ENCODE measurements at places on chromosomes 1 and 21. TPM values are rescaled to one million over a fixed set of nuclear protein-coding genes. Genes with fewer than 3 reads are reported as not detected.

IFI44L gene
- 25.2 TPM for total RNA-seq

TMEM167B gene
- 70.8 TPM for total RNA-seq

SCMH1 gene
- total RNA-seq, result 19.4 TPM

OR2M3 gene
- total RNA-seq, result not detected

NEGR1 gene
- total RNA-seq, result not detected

FAAH gene
- total RNA-seq, result 6.5 TPM

PLEKHA6 gene
- total RNA-seq, result 0.50 TPM

TBX19 gene
- 2.7 TPM for total RNA-seq

SPRR2E gene
- total RNA-seq, result not detected

PLPPR4 gene
- not detected for total RNA-seq

FCGR2B gene
- total RNA-seq, result 2.9 TPM

DNA sequence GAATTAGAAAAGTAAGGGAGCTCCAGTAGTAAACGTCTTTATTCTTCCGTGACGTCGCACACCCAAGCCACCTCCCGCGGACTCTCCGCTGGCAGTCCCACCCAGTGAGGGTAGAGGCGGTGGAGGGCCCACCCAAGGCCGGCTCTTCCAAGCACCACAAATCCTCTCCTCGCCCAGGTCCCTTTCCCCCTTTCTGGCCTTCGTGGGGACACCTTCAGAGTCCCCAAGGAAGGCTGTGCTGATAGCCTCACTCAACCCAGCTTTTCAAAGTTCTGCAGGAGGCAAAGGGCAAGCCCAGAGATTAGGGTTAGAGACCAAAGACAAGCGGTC is 349 bp upstream of the GPN2 start:
- DNase-seq, result no peak

DNA sequence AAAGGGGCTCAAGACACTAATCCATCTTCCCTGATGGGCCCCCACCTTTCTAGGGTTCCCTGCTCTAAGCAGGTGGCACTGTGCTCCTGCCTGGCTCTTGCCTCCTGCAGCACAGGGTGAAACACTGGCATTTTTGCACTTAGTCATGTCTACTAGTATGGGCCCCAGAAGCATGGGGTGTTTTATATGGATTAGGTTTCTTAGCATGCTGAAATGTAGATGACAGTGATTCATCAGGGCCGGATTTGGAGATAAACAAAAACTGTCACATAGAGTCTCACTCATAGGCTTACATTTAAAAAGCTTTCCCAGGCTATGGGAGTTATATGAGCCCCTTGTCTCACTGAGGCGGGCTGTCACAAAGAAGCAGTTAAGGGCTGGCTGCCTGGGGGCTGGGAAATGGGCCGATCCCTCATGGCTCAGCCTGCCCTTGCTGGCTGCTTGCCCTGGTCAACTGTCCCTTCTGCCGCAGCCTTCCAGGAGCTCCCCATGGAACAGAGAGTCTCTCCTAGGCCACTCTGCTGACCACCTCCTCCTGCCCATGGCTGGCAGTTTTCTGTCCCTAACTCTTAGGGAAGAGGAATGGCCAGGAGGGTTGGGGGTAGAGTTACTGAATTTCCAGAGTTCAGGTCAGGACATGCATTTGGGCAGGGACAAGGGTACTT is 6.5 kb downstream of the GALNT2 start:
- DNase-seq, result no peak

DNA sequence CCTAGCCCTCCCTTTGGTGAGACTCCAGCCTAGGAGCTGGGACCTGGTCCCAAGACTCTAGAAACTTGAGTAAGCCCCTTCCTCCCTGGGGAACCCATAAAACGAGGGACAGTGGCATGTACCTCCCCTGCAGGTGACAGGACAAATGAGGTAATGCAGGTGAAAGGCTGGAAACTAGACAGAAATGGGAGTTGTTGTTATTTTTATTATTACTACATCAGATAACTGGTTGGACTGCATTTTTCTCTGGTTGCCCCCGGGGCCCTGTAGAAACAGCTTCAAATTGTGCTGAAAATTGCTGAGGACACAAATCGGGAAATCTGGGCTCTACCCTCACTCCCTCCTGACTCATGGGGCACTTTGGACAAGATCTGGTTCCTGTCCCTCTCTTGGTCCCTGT is 132.3 kb upstream of the WNT4 start:
- DNase-seq, result no peak

DNA sequence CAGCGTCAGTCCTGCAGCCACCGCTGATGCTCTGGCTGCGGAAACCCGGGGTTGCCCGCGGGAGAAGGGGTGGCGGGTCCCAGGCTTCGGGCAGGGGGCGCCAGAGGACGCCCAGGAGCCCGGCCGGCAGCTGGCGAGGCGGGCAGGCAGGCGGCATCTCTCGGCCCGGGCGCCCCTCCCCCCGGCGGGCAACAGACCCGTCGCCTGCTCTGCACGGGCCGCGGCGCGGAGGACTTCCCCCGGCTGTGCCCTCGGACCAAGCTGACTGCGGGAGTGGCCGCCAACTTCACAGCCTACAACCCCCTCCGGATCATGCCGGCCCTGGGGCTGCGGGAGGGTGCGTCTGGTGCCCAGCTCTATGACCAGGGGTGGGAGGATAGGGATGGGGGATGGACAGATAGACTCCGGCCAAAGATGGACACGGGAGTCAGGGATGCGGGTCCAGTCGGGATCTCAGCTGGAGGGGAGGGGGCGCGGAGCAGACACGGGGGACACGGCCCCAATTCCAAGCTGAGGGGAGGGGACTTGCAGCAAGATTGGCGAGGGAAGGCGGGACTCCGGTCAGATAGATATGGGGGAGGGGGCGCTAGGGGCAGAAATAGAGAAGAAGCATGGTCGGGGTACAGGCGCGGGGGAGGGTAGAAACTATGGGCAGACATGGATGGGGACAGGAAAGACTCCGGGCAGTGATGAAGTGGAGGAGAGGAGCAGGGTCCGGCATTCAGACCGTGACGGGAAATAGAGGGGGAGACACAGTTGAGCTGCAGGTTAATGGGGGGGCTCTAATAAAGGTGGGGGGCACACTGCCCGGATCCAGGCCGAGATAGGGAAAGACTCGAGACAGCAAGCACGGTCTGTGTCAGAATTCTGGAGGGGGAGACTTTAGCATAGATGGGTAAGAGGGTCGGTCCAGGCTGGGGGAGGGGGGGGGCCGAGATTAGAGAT is 1.1 kb downstream of the ADGRB2 start:
- DNase-seq, result peak; percentile 68

DNA sequence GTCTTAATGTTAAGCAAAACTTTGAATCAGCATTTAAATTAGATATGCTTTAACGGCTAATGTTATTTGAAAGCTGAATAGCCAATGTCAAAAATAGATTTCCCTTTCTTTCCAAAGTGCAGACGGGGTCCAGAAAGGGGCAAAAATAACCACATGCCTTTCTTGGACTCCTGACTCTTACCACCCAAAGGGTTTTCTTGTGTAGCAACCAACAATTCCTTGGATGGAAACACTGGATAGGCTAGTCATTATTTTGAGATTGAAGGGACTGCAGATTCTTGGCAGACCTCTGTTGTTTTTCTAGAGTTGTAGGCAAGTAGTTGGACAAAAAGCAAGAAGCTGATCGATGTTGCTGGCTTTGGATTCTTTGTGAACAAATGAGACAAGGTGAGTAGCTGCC is 107.0 kb downstream of the MRPS6 start:
- DNase-seq, result no peak

DNA sequence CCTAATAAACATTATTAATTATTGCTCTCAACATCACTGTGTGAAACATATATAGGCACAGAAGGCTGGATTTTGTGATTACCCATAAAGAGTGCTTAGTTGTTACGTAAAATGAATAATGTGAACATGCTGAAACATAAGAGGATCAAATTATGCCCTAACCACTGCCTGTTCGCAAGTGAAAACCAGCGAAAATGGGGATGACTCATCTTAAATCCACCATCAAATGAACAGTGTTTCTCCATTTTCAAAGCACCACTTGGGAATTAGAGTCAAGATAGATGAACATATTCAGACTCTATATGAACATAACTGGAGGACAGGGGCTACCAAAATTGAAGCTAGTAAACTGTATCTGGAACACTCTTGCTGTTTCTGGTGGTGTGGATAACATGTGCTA is 386.2 kb downstream of the HHIPL2 start:
- DNase-seq, result no peak

- DNase-seq, result no peak
These were observed 49.8 kb upstream of the RCC1 start for GRCh38 chr1:28456078-28456477.

GRCh38 chr1:154883919-154884868 is 14.1 kb upstream of the KCNN3 start:
- DNase-seq, result no peak

DNA sequence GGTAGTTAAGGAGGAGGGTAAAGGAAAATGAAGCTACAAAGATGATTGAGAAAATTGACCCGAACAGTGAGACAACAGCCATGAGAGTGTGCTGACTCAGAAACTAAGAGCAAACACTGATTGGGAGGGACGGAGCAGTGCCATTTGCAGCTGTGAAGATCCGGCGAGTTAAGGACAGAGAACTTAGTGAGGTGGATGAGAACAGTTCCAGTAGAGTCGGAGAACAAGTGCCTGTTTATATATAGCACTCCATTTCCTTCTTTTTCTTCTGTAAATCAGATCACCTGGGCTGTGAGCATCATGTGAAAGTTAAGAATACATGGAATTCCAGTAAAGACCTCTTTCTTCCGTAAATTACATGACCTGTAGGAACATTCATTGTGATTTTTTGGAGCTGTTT is 145.7 kb downstream of the KCNK2 start:
- no peak for DNase-seq

DNA sequence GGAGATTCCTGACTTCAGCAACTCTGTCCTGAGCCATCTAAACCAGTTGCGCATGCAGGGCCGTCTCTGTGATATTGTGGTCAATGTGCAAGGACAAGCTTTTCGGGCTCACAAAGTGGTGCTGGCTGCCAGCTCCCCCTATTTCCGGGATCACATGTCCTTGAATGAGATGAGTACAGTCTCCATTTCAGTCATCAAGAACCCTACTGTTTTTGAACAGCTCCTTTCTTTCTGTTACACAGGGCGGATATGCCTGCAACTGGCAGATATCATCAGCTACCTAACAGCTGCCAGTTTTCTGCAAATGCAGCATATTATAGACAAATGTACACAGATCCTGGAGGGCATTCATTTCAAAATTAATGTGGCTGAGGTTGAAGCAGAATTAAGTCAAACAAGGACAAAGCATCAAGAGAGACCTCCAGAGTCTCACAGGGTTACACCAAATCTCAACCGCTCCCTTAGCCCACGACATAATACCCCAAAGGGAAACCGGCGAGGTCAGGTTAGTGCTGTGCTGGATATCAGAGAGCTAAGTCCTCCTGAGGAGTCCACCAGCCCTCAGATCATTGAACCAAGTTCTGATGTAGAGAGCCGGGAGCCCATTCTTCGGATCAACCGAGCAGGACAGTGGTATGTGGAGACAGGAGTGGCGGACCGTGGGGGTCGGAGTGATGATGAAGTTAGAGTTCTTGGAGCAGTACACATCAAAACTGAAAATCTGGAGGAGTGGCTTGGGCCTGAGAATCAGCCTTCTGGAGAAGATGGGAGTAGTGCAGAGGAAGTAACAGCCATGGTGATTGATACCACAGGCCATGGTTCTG is 2.3 kb downstream of the ZBTB37 start:
- no peak for DNase-seq

GRCh38 chr1:185207980-185208602 is 51.1 kb downstream of the SWT1 start:
- no peak for DNase-seq

- DNase-seq, result no peak
These were observed 803.2 kb downstream of the PLA2G4A start for GRCh38 chr1:187631984-187632383.

GRCh38 chr1:218783131-218783530 is 390.5 kb upstream of the LYPLAL1 start:
- no peak for DNase-seq

- no peak for DNase-seq
These were observed 14.9 kb upstream of the SMIM12 start for GRCh38 chr1:34874296-34874952.

- DNase-seq, result no peak
These were observed 1.4 kb downstream of the AGT start for GRCh38 chr1:230712470-230712942.

GRCh38 chr1:178092878-178093493 is 918 bp upstream of the RASAL2 start:
- DNase-seq, result no peak

GRCh38 chr1:156801409-156802121 is 15.1 kb downstream of the SH2D2A start:
- DNase-seq, result no peak

DNA sequence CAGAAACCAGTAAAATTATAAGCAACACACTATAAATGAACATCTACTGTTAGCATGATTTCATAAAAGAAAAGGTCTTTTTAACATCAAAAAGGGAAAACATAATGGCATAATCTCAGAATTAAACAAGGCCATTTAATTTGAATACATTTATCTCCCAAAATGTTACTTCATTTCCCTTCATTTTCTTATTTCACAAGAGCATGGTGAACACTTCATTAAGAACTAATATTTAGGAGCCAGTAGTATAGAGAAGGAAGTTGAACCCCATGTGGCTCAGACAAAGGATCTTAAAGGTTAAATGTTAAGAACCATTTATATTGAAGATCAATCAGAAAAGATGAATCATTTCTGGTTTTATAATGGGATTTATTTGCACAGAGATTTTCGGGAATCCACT is 981.7 kb downstream of the TTLL7 start:
- no peak for DNase-seq

All from T-helper 17 cell (primary cell).